ENCODE measurements at places on chromosomes 2 and 18.

GRCh38 chr2:185202381-185202780, 536.2 kb upstream of the FSIP2 start:
- DNase-seq: no peak

- no peak for DNase-seq
Observed at GRCh38 chr2:60438653-60439052, 114.8 kb downstream of the BCL11A start.

GRCh38 chr2:30694286-30695055, 112.8 kb downstream of the CAPN13 start:
- no peak for DNase-seq

DNA sequence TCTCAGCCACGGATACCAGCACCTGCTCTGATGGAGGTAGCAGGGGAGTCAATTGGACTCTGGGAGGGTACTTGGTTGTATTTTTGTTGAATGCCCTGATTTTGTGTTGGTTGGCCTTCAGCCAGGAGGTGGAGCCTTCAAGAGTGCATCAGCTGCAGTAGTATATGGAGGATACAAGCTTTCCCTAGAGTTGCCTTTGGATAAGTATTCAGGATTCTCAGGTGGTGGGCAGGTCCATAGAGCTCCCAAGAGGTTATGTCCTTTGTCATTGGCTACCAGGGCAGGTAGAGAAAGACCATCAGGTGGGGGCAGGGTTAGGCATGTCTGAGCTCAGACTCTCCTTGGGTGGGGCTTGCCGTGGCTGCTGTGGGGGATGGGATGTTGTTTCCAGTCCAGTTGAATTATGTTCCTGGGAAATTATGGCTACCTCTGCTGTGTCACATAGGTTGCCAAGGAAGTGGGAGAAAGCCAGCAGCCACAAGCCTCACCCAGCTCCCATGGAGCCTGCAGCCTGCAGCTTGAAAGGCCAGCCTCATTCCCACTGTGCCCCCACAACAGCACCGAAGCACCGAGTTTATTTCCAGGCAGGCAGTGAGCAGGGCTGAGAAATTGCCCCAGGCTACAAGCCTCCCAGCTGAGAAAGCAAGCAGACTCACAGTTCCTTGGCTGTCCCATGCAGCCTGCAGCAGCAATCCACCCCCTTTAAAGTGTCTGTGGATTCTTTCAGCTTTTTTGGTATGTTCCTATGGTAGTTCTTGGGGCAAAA, 38.6 kb upstream of the CHST9 start:
- DNase-seq: no peak

DNA sequence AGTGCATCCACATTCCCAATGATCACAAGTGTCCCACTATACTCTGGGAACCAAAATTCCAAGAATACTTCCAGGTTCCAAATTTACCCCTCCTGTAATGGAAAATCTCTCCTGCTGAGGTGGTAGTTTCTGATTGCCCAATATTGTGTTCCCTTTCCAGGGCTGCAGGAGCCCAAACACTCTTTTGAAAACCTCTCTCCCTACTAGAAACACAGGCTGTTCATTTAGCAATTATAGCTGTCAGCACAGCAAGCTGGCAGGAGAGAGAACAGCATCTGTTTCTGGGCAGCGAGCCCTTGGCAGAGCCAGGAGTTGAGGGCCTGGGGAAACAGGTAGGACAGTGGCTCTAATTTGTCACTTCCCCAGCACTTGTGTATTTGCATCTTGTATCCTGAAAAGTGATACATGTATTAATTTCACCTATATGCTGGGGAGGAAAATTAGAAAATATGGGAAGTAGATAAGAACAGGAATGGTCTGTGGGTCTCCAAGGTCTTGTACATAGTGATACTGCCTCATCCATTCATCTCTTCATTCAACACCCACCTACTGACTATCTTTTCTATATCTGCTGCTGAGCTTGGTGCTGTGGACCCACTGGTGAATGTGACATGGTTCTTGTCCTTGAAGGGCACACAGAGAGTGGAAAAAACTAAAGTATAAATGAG, 16.9 kb upstream of the PAIP2B start:
- DNase-seq: no peak

DNA sequence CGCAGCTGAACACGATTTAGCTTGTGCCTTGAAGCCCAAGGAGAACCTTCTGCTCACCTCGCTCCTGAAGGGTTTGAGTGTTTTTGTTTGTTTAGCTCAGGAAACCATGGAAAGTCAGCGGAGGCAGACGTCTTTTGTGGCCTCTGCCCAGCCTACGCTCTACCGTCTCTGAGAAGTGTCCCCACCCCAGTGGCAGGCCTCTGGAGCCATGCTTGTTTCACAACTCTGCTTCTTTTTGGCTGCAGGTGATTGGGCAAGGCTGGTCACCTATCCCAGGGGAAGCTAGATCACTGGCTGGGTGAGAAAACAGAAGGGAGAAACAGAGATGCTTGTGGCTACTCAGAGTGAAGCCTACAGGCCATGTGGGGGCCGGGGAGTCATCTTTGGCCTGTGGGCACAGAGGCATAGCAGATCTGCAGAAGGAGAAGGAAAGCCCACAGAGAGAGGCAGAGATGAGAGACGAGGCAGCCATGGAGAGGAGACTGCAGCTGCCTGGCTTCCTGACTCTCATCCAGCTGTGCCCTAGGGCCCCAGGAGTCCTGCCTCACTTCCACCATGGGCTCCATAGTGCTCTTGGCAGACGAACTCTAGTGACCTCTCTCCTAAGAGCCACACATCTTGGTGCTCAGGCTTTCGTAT, 50.1 kb downstream of the CIB4 start:
- DNase-seq: no peak

- DNase-seq: no peak
Observed at GRCh38 chr18:79540161-79540903, 139.3 kb upstream of the CTDP1 start.

GRCh38 chr18:44668270-44668975, 12.3 kb upstream of the SETBP1 start:
- DNase-seq: no peak

Measured in stimulated activated CD4-positive, alpha-beta T cell treated with anti-CD3 and anti-CD28 coated beads, Interleukin-4, amount 100 ng/mL, for 24 hours (primary cell).